ENCODE measurements at places on chromosomes 7 and 10.

DNA sequence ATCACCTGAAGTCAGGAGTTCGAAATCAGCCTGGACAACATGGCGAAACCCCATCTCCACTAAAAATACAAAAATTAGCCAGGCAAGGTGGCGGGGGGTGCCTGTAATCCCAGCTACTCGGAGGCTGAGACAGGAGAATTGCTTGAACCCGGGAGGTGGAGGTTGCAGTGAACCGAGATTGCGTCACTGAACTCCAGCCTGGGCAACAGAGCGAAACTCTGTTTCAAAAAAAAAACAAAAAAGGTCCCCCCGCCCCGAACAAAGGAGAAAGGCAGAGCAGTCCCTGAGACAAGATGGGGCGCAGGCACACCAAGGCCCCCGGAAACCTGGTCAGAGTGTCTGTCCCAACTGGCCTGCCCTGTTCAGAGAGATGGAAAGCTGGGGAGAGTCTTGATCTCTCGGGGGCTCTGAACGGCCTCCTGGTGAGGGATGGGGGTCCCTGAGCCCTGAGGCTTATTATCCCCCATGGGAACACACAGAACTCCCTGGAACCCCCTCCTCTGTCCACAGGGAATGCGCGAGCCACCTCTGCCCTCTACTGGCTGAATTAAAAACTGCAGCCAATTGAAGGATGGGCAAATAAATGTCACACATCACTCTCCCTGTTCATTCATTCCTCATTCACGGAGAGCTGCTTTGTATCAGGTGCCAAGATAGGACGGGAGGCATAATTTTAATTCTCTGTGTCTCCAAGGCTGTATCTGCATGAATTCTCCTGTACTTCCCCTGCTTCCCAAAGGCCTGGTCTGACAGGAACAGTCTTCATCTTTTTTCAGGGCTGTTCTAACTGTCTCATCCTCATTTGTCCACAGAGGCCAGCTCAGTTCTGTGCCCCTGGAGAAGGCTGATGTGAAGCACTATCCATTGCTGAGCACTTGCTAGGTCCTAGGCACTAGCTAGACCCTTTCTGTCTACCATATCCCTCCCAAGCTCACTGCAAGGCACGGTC, 28.9 kb downstream of the MAT1A start:
- DNase-seq: no peak

- no peak for DNase-seq
Observed at GRCh38 chr7:39594988-39595620, 28.3 kb upstream of the RALA start.

DNA sequence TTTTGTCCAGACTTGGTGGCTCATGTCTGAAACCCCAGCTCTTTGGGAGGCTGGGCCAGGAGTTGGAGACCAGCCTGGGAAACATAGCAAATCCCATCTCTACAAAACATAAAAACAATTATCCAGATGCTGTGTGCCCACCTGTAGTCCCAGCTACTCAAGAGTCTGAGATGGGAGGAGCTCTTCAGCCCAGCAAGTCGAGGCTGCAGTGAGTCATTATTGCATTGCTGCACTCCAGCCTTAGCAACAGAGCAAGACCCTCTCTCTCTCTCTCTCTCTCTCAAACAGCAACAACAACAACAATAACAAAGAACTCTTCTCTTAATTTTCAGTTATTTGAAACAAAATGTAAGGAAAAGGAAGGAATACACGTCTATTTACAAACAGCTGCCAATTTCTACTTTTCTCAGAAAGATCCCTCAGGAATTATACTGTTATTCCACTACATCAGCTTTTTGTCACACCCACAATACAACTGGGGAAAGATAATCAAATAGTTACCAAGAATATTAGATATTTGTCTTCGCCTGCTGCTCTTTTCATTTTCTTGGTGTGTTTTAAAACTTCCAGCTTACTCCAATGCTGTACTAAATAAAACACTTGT, 5.1 kb upstream of the TSPAN12 start:
- DNase-seq: no peak

- DNase-seq: no peak
Observed at GRCh38 chr10:11224792-11225416, 207.2 kb downstream of the CELF2 start.

DNA sequence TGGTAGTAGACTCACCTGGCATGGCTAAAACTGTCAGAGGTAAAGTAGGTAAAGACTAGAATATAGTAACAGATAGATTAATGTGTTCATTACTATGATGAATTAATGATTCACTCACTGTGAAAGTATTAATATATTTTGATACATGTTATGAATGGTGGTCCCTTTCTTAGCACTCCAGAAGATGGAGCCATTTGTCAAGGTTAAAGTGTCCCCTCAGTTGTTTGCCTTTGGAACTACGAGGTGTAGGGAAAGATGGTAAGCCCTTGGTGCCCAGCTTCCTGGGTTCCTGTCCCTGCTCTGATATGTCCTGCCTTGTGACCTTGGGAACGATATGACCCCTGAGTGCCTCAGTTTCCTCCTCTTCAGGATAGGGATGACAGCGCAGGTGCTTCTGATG, 49.4 kb downstream of the HTRA1 start:
- DNase-seq: no peak

GRCh38 chr7:29496355-29497020, 67.1 kb upstream of the PRR15 start:
- DNase-seq: no peak

DNA sequence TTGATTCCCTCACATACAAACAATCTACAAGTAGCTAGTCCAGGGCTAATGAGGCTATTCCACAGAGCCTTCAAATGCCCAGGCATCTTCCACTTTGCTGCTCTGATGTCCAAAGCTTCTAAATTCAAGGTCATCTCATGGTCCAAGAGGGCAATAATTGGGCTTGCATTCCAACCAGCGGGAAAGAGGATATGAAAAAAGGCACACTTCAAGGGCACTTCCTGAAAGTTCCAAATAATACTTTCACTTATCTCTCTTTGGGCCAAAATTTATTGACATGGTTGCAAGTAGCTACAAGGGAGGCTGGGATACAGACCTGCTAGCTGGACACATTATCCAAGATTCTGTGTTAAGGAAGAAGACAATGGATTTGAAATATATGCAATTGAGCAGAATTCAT, 25.2 kb upstream of the APBB1IP start:
- DNase-seq: no peak

DNA sequence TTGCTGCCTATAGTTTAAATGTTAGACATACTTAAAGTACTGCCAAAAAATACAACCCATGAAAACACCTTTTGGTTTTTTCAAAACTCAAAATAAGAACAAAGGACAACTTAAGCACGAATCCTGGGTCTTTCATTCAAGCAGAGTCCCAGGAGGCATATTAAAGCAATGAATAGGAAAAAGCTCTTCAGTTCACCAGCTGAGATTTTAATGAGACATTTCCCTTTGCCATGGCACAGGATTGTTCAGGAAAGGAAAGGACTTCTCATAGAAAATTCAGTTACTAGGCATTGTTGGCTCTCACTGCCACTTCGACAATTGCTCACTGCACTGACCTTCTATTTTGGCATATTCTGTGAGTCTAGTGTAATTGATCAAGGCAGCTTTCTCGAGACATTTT, 133.5 kb upstream of the FEZF1 start:
- no peak for DNase-seq

DNA sequence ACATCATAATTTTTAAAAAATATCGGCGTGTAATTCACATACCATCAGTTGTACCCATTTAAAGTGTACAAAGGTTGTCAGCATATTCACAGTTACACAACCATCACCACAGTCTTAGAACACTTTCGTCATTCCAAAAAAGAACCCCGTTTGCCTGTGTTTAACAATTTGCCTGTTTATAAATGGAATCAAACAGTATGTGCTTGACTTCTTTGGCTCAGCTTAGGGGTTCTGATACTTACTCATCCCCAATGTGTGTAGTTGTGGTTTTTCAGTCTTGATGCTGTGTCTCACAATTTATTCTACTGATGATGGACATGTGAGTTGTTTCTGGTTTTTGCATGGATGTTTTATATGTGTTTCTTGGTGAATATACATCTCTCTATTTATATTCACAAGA, 50.0 kb downstream of the PRPF18 start:
- no peak for DNase-seq

Measured in HCT116 (cell line).